ENCODE measurements at places on chromosomes 5 and 9. TPM values are rescaled to one million over a fixed set of nuclear protein-coding genes. Genes with fewer than 3 reads are reported as not detected.

- DNase-seq, result no peak
Measured at GRCh38 chr5:52895075-52895474, 94.1 kb upstream of the ITGA2 start.

DNA sequence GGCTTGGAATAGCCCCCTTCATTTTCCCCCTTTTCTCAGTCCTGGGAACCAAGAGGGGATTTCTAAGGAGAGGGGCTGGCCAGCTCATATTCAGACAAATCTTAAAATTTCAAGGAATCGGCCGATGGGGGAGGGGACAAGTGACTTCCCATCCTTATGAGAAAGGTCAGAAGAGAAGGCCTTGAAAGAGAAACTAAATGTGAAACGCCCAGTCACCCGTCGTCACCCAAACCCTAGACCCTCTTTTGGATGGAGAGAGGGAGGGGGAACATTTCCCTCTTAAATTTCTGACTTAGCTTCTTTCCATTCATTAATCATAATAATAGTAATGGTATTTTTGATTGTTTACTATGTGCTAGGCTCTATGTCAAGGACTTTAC, 850 bp upstream of the CCL19 start:
- no peak for DNase-seq

The PCDHB11 gene
- 7.8 TPM for total RNA-seq

DNA sequence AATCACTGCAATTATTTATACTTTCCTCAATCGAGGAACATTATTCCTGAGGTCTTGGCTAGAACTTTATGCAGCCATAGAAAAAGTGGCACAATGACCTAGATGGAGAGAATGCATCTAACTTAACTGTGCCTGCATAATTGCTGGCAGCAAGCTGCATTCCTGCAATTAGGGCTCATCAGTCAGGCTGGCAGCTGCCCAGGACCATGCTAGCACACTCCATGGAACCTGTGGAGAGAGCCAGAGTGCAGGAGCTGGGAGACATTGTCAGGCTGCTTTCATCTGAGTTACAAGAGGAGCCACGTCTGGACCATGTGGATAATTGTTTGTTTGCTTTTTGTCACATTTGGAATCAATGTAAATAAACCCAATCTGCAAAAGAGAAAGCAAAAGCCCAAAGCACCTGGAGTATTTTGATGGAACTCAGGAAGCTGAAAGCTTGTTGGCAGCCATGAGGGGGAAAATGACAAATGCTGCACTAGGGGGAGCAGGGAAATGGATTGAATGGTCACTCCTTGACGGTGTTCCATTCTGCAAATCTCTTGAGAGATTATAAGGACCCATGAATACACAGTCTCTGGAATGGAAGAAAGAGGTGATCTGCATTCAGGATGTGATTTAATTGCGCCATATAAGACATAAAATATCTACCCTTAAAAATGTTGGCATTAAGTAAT, 839.9 kb downstream of the MAT2B start:
- DNase-seq, result no peak

DNA sequence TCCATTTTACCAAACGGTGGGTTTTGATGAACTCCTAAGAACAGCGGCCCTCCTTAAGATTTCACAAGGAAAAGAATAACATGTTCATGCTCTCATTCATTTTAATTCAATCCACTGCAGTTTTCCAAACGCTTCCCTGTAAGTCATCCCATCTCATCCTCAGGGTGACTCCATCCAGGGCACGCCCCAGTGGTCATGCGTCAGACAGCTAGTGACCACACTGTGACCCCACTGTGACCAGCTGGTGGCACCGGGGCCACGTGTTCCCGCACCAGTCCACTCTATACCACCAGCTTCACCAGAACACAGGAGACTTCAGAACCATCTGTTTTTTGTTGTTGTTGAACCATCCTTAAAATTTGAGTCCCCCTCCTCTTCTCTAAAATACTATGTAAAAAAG, 14.3 kb downstream of the ATPSCKMT start:
- no peak for DNase-seq

GRCh38 chr5:169242849-169243186, 58.1 kb downstream of the SLIT3 start:
- no peak for DNase-seq

DNA sequence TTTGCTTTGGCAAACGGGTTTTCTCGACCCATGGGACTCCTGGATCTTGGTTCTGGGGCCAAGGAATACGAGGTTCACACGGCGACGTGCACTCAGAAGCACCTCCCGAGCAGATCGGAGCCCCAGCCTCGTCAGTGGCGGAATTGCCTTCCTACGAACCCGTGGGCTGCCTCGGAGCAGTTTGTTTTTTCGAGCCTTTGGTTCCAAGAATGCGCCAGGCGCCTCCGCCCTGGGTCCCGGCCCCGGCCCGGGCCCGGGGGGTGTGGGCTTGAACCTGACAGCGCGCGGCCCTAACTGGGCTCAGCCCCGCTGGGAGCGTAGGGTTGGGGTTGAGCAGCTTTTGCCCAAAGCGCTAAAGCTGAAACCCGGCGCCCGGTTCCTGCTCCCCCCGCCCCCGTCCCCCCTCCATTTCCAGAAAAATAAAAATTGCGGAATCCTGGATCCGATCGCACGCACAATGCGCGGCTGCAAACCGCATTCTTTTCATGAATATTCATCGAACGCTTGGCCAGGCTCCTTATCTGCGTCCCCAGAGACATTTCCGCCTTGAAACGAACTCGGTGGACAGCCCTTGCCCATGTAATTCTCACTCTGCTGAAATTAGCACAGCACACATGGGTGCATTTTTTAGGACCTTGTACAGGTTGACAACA, 1.0 kb downstream of the BASP1 start:
- no peak for DNase-seq

DNA sequence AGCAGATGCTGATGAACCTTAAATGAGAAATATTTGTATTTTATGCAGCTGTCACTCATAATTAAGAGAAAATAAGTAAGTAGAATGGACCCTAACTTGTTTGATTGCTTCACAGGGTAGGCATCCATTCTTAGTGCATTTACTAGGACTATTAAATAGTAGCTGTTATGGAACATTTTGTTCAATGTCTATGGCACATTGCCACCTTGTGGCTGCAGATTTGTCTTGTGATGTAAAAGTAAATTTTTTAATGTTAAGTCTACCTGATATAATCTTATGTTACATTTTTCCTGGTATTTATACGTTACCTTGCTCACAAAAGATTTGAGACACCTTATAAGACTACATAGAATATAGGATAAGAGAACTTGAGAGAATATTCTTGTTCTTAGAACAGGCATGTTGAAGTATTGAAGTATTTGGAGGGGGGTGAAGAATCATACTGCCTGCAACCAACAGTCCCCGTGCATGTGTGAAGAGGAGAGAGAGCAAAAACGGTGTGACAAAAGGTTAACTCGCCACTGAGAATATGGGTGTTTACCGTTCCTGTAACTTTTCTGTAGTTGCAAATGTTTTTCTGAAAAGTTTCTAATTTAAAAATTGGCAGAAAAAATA, 161.1 kb downstream of the MAST4 start:
- no peak for DNase-seq

The TUT7 gene
- total RNA-seq, result 25.7 TPM

DNA sequence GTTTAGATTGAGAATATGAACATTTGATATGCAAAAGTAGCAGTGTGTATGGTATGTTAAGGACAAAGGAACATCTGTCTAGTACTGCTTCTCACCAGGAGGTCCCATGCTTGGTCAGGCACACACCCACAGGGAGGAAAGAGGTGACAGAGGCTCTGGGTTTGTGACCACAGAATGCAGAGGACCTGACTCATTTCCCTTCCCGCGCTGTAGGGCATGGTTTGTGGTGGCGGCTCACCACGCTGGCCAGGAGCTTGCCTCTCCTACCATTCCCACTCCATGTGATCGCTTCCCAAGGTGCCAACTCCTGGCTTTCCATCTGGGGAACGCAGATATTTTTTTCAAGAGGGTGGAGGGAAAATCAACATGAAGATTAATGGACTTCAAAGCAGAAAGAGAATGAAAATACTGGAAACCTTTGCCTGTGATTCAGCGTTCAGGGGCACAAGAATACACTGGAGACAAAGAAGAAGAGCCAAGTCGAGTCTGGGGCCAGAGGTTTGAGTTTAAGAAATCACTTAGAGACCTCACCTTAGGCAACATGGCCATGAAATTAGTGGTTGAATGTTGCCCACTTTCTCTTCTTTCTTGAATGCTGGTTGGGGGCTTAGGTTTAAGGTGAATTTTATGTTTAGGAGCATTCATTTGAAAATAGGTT, 477.8 kb downstream of the CCDC171 start:
- no peak for DNase-seq

Measured in tibial nerve (tissue), 4 donors.